Gastroesophageal sphincter (tissue), 4 donors: ENCODE measurements at places on chromosomes 5 and 9. TPM values are rescaled to one million over a fixed set of nuclear protein-coding genes. Genes with fewer than 3 reads are reported as not detected.

Gene CDC20B
- not detected for total RNA-seq

Gene GAS1
- 167 TPM for total RNA-seq

Gene GABRG2
- 0.27 TPM for total RNA-seq

Gene WDR55
- 25.1 TPM for total RNA-seq

Gene NR2F1-AS1
- 6.0 TPM for total RNA-seq

Gene DDX4
- not detected for total RNA-seq

Gene TSLP
- 2.0 TPM for total RNA-seq

Gene QRFP
- not detected for total RNA-seq

Gene BTNL9
- 7.5 TPM for total RNA-seq

Gene ST8SIA4
- total RNA-seq: 2.2 TPM

Gene SLC6A3
- total RNA-seq: not detected

Gene SLC31A2
- 16.2 TPM for total RNA-seq

Gene FOXE1
- 0.08 TPM for total RNA-seq

Gene SPAG8
- 1.7 TPM for total RNA-seq

Gene ZBTB34
- total RNA-seq: 13.0 TPM

Gene GOLGA2
- 72.8 TPM for total RNA-seq

Gene AGXT2
- not detected for total RNA-seq

Gene CCL28
- 8.6 TPM for total RNA-seq

Gene LOX
- total RNA-seq: 17.4 TPM

Gene NDUFB6
- 71.1 TPM for total RNA-seq

Gene BTNL3
- total RNA-seq: not detected

Gene SAXO1
- total RNA-seq: 0.39 TPM

Gene CTSV
- 0.57 TPM for total RNA-seq

Gene DPYSL3
- total RNA-seq: 241 TPM

Gene PCDH12
- total RNA-seq: 5.9 TPM

Gene IL9
- not detected for total RNA-seq

Gene COL5A1
- total RNA-seq: 86.4 TPM

Gene ZDHHC11B
- total RNA-seq: 14.3 TPM

Gene PCDHGA12
- total RNA-seq: 9.8 TPM

Gene ACSL6
- 3.6 TPM for total RNA-seq

Gene QSOX2
- total RNA-seq: 5.6 TPM

Gene PIK3R1
- 368 TPM for total RNA-seq

Gene TYRP1
- total RNA-seq: 2.2 TPM

Gene CENPK
- 0.45 TPM for total RNA-seq

Gene DNM1
- total RNA-seq: 8.6 TPM

Gene KLF4
- 44.4 TPM for total RNA-seq

Gene KCNIP1
- not detected for total RNA-seq

Gene PCA3
- 0.27 TPM for total RNA-seq

Gene PCDHGC3
- total RNA-seq: 66.1 TPM

Gene EIF4E1B
- total RNA-seq: not detected

Gene GPR151
- total RNA-seq: not detected

Gene RALGDS
- total RNA-seq: 53.0 TPM

Gene ACTBL2
- not detected for total RNA-seq
